ENCODE measurements at places on chromosomes 1 and 21.
A peak's percentile ranks its signal among the peaks of the same experiment; 100 is the strongest.

GRCh38 chr21:39381009-39381408 is 32.1 kb upstream of the HMGN1 start:
- DNase-seq = no peak

DNA sequence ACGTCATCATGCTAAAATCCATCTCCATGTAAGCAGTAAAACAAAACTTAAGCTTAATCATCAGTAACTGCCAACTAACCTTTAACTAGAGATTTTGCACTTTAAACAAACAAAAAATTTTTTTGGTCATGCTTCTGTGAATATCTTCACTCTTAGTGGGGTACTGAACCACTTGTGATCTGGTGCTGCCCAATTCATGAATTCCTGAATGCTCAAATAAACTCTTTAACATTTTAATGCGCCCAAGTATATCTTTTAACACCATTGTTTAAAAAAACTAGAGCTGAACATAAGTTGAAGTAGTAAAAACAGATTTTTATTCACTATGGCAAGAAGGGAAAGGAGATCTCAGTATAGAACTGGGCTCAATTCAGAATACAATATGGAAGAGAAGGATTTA is 196.9 kb upstream of the USP24 start:
- no peak for DNase-seq

DNA sequence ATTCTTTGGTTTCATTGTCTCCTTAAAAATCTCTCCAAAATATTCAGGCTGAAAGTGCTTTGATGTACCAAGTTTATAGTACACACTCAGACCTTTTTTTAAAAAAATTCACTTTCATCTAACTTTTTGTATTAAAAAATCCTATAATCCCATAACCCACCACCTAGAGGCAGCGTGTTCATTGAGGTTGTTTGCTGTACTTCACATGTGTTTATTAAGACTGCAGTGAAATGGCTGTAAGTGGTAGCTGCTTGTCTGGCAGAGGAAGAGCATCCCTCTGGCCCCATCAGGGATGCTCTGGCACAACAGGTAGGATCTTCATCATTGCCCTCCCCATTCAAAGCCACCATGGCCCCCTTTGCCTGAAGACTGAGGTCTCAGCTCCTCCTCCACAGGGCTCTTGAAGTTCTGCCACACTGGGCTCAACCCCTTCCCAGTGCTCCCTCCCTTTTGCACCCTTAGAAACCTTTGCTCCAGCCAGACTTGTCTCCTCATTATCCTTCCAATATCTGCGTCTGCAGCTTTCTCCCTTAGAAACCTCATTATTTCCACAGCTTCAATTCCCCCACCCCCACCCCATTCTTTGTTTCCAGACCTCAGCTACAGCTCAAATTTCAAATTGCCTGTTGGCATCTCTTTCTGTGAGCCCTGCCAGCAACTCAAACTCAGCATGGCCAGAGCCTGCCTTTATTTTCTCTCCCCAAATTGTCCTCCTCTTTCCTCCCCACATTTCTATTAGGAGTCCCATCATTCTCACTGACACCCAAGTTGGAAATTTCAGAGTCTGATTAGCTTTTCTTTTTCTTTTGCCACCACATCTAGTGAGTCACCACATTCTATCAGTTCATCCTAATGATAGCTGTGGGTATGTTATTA is 369.6 kb upstream of the USP24 start:
- peak; percentile 37 for DNase-seq

GRCh38 chr1:209883341-209883971 is 54.6 kb upstream of the SYT14 start:
- DNase-seq = peak; percentile 48

All from fibroblast of skin of left biceps (primary cell).